ENCODE measurements at places on chromosomes 4 and X.

DNA sequence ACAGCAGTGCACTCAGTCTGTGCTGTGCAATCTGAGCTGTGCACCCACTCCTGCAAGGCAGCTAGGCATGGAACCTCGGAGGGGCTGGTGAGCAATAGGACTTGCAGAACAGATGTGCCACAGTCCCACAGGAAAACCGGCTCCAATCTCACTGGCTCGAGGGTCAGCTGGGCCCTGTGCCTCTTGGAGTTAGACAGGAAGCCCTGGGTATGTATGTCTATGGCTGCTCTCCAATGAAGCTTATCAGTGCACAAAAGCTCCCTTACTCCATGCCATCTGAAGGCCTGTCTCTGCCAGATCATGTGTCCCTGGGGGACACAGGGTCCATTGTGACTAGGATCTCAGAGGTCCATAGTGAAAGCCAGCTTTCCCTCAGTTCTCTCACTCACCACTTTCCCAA is 335.8 kb downstream of the SH3BGRL start:
- DNase-seq: no peak

DNA sequence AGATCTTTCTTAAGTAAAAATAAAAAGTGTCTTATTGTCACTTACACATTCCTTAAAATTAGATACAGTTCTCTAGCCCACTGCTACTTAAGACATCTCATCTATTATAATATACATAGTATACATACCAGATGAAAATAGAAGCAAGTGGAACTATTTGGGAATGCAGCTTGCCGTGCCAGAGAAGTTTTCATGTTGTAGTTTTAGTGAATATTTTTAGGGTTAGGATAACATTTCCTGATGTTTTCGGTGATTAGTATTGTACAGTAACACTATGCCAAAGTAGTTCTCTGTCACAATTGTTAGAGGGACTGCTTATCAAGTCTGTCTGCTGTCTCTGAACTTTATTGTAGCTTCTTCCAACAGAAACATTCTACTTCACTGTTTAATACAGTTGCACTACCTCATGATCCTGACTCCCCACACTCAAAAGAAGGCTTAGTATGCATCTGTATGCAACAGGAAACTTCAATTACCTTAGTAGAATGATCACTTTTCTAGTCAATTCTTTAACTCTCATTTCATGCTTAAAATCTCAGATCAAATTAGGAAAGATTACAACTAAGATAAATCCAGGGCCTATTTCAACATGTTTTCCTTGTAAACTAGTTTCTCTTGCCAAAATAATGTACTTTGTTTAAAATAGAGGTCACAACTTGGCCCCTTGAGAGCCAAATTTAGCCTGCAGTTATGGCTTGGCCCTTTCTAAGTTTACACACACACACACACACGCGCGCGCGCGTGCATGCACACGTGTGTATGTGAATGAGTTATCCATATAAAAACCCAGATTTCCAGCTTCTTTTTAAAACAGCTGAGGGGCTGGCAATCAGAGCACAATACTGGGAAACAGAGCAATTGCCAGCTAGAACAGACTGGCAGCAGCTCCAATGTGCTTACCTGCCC is 42.3 kb upstream of the SRPX start:
- no peak for DNase-seq

DNA sequence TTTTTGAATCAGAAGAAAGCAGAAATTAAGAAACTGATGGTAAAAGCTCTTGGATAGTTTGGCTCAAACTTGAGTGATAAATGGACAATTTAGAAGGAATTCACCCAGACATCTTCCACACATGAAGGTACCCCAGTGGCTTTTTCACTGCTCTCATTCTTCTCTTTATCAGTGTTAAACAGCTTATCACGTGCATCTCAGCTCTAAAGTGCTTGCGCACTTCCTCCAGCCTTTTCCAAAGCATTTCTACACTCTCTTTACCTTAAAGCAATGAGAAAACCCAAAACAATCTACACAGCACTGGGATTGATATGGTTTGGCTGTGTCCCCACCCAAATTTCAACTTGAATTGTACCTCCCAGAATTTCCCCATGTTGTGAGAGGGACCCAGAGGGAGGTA is 509.1 kb upstream of the FAT1 start:
- DNase-seq: no peak

DNA sequence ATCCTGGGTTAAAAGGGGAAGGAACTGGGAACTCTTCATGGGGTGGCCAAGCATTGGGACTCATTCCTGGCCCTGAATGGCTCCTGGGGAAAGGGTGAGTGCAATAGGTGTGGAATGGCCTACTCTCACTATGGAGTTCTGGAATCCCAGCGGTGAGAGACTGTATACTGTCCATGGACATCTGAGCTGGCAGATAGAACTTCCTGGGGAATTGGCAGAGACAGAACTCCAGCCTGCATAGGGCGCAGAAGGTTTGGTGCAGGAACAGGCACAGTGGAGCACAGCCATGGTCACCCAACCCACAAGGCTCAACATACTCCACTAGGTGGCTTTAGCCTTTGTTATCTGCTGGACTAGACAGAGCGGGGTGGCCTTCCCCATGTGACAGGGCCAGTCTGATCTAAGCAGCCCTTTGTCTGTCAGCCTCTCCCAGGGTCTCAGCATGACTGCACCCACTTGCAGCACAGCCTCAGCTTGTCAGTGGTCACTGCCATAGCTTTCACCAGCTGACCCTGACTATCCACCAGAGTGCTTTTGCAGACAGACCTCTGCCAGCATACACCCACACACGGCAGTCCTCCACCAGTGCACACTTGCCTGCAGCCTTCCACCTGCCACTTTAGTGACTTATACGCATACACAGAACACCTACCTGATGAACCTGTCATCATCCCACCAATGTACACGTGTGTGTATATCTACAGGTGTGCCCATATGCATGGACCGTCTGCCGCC is 48.4 kb downstream of the TECRL start:
- no peak for DNase-seq

- no peak for DNase-seq
These were observed 14.0 kb upstream of the PITX2 start for GRCh38 chr4:110636680-110637407.

All from stimulated activated CD8-positive, alpha-beta memory T cell treated with anti-CD3 and anti-CD28 coated beads, Interleukin-7, amount 100 ng/mL, for 1 hour (primary cell).